ENCODE measurements at places on chromosomes 12 and 14.

DNA sequence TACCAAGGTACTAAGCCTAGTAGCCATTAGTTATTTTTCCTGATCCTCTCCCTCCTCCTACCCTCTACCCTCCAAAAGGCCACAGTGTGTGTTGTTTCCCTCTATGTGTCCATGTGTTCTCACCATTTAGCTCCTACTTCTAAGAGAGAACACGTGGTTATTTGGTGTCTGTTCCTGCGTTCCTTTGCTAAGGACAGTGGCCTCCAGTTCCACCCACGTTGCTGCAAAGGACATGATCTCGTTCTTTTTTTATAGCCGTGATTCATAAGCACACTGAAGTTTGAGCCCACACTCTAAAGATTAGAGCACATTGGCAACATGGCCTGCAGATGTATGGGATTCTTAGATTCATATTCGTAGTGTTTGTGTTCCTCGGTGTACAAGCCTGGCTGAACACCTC is 8.1 kb upstream of the STX2 start:
- DNase-seq: no peak

DNA sequence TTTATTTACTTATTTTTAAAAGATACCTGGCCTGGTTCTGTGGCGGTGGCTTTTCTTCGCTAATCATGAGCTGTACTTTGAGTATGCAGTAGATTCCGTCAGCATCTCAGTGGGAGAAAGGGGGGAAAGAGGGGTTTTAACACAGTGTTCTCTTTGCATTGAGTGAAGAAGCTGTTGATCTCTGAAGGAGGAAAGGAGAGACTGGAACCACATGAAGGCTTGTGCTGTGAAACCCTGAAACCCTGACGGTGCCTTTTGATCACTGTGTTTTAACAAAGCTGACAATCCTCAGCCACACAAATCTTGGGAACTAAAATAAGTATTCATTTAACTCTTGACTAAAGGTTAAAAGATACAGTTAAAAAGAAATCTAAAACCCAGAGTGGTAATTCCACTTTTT is 250.1 kb downstream of the FBXL14 start:
- DNase-seq: no peak

GRCh38 chr14:93792391-93792790 is 4.1 kb upstream of the PRIMA1 start:
- DNase-seq: no peak

DNA sequence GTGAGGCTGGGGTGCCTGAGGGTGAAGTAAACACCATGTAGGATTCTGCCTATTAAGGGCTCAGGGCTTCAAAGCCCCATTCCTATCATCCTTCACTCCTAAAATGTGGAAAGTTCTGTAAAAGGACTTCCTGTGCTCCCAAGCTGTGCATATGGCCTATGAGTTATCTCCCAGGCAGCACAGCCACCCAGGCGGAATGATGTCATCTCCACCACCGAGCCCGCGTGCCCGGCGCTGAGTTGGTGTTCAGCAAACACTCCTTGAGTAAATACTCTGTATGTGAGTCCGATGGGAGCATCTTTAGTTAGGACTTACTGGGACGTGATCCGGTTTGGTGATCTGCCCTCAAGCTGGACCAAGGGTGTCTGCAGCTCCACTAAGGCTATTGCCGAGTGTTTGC is 437.3 kb downstream of the MED13L start:
- DNase-seq: no peak

DNA sequence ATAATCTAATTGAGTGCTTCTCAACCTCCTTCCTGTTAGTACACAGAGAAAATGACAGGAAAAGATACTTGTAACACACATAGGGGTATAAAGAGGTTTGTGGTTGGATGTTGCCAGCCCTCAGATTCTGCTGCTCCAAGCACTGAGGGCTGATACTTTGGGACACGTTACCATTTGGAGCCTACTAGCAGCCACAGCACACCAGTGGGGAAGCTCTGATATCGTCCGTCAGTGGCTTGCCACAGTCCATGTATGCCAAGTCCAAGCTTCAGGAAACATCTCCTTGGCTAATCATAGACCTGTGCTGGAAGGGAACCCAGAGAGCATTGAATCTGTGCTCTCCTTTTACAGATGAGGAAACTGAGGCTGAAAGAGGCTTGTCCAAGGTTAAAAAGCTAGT is 22.3 kb downstream of the B4GALNT3 start:
- no peak for DNase-seq

Measured in stimulated activated CD4-positive, alpha-beta T cell treated with anti-CD3 and anti-CD28 coated beads, TNF-alpha, amount 100 ng/mL, for 24 hours (primary cell).